ENCODE measurements at places on chromosomes 1 and 21. TPM values are rescaled to one million over a fixed set of nuclear protein-coding genes. Genes with fewer than 3 reads are reported as not detected.

The CELA3A gene
- total RNA-seq = not detected

The SLC25A34 gene
- total RNA-seq = 1.2 TPM

The HCN3 gene
- 1.5 TPM for total RNA-seq

The TMCC2 gene
- 4.6 TPM for total RNA-seq

The TMEM240 gene
- 7.8 TPM for total RNA-seq

DNA sequence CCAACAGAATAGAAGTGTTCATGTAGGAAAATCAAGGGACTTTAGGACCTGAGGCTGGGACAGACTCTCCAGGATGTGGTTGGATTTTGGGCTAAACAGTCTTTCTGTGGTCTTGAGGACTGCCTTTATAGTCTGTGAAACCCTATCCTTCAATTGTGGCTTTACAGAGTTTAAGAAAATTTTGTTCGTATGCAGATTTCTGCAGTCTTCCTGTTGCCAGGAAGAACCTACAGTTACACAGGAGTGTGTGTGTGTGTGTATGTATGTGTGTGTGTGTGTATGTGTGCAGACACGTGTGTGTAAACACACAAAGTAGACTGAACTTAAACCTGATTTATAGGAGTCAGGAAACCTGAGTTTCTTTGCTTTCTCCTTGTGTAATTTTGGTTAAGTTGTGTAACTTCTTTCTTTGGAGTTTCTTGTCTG, 22.8 kb downstream of the NEK7 start:
- DNase-seq = no peak

- DNase-seq = no peak
These were observed at the start of gene KISS1 for GRCh38 chr1:204196068-204196795. Gene KISS1 (minus strand): TSS chr1:204196491. CDS start chr1:204192876, 3,615 bp downstream.

DNA sequence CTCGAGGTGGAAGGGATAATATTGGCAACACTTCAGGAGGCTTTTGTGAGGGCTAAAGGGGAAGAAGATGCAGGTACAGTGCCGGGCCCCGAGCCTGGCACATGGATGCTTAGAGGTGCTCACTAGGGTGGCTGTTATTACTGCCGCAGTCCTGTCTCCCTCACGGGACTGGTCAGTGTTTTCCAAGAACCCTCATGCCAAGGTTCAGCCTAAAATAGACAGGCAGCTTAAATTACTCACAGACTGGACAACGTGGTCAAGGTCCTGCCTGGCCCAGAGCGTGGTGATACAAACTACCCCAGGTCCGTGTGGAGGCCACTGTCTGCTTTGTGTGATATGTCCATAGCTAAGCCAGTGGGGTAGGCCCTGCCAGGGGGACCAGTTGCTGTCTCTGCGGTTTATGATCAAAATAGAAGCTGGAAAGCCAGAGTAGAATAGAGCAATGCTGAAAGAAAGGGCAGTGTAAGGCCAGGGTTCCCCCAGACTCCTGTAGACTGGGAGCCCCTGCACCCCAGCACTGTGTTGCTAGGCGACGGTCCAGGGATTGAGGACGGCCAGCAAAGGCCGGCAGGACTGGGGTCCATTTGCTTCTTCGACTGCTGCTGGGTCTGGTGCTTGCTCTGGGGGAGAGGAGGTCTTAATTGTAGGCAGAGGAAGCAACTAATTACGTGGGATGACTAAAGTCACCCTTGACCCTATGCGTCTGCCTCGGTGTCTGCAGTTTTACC, 36.1 kb downstream of the ELAPOR1 start:
- DNase-seq = no peak

DNA sequence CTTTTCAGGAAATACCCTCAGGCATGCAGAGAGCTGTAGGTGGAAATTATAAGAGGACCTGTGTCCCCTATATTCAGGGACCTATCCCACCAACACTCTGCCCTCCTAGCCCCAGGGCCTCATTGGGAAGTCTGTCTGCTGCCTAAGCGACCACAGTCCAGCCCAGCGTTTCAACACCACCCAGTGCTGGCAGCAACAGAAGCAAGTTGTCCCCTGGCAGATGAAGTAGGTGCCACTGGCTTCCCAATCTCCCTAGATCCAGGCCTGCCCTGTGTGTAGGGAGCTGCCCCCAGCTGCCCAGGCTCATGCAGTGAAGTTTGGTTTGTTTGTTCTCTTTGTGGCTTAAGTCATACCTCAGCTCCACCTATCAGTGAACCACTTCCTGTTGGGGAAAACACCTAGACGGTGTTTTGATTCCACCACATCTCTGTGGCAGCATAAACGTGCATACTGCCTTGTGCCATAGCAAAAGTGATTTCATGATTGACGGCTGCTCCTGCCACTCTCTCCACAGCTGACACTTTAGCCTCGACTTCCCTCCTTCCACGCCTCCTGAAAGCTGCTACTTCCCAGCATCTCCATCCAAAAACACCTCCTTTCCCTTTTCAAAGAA, 8.1 kb upstream of the LEFTY1 start:
- no peak for DNase-seq

DNA sequence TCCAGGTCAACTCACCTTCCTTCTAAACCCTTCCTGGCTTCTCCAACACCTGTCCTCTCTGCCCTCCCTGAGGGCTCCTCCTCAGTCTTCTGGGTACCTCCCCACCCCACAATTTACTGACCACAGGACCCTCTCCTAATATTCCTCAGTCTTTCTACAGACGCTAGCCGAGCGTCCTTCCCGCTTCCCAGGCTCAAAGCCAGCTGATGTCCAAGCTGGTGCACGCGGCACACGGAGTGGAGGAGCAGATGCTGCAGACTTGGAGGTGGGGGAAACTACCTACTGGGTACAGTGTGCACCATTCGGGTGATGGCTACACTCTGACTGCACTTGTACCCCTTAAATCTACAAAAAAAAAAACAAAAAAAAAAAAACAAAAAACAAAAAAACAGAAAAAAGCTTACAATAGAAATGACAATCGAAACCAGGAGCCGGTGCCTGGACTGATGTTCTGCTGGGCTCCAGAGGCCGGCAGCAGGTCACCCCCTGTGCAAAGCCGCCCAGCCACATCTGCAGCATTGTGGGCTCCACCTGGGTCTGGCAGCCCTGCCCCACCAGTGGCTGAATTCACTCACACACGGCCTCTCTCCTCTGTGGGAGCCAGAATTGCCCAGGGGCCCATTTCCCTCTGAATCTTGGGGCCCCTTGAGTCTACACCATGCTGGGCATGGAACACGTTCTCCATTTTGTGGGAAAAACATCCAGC, 7.0 kb downstream of the TRIM11 start:
- no peak for DNase-seq

DNA sequence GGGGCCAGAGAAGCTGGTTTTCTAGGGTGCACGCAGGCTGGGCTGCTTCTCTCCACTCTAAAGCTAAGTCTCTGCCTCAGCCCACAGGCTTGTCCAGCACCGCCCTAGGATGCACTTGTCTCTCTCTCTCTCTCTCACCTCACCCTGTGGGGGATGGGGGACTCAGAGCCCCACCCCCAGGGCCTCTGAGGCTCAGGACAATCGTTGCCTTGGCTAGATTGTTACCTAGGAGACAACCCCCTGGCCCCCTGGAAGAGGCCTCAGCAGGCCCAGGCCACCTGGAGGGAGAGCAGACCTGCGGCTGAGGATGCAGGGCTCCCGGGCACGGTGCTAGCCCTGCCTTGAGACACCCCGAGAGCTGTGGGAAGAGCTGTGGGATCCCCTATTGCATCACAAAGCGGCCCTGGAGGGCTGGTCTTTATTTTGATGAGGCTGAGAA, at the start of gene ACTRT2:
ACTRT2 (plus strand) TSS at position 235 of the 439 bp plus-strand sequence. CDS start 220 bp downstream, outside the sequence.
- peak; percentile 71 for DNase-seq

GRCh38 chr1:8652467-8653046, 164.9 kb downstream of the RERE start:
- DNase-seq = no peak

DNA sequence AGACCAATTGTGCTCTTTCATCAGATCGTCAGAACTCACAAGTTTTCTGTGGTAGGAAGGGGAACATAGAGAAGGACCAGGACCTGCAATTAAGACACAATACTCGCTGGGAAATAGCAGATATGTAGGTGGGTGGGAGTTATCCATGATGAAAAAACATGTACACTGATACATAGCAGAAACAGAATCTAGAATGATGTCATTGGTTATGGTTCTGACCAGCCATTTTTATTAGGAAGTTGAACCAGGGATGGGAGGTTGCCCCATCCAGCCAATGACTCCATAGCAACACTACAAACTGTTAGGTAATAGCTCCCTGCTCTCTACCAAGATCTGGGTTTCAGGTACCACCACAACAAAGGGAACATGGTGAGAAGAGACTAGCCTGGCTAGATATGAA, 393.5 kb upstream of the PBX1 start:
- no peak for DNase-seq

DNA sequence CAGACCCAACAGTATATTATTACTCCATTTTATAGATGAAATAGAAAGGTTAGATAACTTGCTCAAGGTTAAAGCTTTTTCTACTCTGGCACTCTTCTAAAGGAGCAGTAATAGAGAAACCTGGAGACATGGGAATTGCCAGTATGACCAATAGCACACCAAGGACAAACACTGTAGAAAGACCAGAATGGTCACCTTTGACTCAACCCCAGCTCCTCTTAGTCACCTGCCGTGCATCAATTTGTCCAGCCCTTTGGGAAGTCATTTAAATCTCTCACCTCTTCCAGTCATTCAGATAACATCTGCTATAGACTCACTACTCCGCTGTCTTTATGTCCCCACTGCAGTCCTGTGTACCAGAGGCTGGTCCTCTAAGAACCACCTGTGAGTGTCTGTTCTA, 23.9 kb upstream of the SLC44A3 start:
- DNase-seq = no peak

- DNase-seq = no peak
These were observed 67.8 kb upstream of the IPO9 start for GRCh38 chr1:201761178-201761577.

DNA sequence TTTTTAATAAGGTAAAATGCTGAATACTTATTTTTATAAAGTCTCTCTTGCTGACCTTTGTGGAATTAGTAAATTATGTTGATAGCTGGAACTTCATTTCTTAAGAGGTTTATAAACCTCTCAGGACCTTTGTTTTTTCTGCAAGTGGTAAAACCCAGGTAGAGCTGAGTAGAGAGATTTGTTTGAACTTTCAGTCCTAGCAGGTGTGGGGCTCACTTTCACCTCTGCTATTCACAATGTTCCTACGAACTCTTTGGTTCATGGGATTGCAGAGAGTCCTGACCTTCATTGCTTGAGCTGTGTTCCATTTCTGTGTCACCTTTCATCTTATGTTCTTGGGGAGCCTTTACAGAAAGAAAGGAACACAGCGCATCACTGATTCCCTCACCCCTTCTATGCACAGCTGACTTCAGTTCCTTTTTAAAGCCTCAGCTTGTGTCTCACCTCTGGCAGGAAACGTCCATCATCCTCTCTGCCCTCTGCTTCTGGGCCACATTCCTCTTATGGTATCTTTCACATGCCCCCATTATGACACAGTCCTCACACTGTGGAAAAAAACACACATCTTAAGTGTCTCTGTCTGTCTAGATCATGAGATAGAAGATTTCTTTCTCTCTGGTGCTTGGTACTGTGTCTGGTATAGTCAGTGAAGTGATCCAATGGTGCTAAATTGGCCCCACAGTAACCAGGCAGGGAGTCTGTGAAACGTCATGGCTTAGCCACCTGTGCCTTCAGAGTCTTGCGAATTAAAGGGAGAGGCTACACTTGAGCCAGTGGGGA, 262.5 kb upstream of the B3GALT2 start:
- DNase-seq = no peak

DNA sequence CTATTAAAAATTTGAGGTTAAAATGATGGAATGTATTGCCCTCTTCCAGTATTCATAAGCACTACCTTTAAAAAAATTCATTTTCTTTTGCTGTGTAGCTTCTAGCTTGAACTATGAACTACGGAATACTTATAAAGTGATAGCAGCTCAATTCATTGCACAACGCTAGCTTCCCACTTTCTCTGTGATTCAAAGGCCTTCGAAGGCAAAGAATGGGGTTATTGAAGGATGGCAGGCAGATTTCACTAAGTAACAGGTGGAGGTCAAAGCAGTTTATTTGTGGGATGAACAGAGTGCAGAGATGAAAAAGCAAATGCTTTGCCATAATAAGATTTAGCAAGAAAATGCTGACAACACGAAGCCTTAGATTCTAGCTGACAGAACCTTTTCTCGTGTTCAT, 290.6 kb downstream of the NFIA start:
- no peak for DNase-seq
